ENCODE measurements at places on chromosomes 1 and 21.

GRCh38 chr1:154863315-154864174 is 6.5 kb downstream of the KCNN3 start:
- DNase-seq = no peak

- no peak for DNase-seq
These were observed 2.4 kb upstream of the CSMD2 start for GRCh38 chr1:34167389-34167788.

GRCh38 chr21:46604329-46604974 is 430 bp downstream of the S100B start:
- DNase-seq = no peak

DNA sequence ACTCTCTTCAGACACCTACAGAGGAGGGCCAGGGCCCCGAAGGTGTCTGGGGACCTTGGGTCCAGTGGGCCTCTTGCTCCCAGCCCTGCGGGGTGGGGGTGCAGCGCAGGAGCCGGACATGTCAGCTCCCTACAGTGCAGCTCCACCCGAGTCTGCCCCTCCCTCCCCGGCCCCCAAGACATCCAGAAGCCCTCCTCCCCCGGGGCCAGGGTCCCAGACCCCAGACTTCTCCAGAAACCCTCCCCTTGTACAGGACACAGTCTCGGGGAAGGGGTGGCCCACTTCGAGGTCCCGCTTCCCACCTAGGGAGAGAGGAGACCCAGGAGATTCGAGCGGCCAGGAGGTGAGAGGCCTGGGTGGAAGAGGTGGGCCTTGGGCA is 3.7 kb downstream of the ADAMTSL4 start:
- no peak for DNase-seq

DNA sequence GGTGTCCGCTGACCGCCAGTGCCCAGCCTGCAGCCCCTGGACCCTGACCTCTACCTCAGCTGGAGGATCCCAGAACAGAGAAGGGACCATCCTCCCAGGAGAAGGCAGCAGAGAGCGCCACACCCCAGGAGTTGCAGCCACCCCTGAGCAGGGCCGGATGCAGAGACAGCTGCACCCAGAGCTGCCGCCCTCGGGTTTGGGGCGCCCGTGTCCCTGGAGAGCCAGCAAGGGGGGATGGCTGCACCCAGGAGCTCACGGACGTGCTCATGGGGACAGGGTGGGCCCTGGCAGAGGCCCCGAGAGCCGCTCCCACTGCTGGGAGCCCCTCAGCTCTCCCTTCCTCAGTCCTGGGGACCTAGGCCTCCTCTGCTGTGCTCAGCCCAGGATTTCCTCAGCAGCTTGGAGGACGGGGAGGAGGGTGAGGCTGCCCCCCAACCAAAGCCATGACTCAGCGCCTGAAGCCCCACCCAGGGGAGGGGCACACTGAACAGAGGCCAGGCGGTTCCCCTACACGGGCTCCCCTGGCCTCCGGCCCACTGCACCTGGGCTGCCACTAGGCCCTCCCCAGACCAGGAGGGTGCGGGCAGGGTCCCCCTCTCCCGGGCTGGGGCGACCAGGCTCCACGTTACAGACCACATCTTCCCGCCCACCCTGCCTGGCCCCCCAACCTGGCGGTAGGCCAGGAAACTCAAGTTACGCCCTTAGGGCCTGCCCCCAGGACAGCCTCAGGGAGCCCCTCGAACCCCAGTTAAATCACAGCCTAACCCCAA is 2.2 kb downstream of the ACAP3 start:
- peak; percentile 39 for DNase-seq

GRCh38 chr1:38667626-38668025 is 191.9 kb downstream of the RRAGC start:
- no peak for DNase-seq

DNA sequence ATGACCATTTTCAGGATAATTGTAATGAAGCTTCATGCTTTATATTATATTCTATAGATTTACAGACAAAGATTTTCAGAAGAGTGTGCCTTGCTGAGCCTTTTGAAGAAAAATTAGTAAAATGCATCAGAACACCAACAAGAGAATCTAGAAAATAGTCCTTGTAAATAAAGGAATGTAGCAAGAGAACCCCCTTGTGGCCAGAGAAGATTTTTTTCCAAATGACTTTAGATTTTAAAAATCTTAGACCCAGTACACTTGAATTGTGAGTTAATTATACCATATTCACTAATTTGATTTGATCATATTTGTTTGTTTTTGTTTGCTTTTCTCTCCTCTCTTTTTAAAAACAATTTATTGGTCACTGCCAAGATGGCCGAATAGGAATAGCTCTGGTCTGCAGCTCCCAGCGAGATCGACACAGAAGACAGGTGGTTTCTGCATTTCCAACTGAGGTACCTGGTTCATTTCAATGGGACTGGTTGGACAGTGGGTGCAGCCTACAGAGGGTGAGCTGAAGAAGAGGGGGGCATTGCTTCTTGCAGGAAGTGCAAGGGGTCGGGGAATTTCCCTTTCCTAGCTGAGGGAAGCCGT is 12.8 kb upstream of the IFI44L start:
- DNase-seq = no peak

GRCh38 chr1:236699366-236699765 is 13.1 kb downstream of the ACTN2 start:
- DNase-seq = no peak

DNA sequence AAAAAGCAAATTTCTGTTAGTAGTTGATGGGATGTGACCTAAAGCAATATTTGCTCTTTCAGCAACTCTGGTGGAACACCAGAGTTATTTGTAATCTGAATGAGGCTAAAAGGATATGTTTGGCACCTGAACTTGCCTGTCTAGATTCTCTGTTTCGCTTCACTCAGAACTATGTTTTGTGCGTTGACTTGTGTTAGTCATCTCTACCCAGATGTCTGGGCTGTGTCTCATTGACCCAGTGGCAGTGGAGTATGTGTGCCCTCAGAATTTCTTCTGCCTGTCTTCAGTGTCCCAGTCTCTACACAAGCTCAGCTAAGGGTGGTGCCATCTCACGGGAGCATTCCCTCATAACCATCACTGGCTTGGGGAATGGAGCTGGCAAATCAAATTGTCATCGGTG is 13.9 kb downstream of the KCNK1 start:
- no peak for DNase-seq

GRCh38 chr1:232952514-232953499 is 2.4 kb downstream of the NTPCR start:
- peak; percentile 11 for DNase-seq

DNA sequence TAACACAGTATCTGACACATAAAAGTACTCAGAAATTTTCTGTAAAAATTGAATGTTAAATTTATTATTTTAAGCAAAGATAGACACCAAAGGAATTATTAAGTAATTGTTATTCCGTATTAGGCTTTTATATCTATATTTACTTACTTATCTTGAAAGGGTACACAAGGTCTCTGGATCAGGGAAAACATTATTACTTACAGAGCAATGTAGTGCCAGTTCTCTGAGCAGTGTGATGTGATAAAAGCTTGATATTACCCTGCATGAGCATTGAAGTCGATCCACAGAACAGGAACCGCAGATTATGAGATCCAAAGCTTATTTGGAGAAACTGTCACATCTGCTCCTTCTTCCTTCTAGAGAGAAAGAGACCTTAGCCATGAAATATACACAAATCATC is 637.9 kb upstream of the RGS18 start:
- no peak for DNase-seq
